CD4-positive, alpha-beta T cell treated with Interleukin-6 at 100 ng/mL for 8 hours (primary cell): ENCODE measurements at places on chromosomes 7 and 10.

DNA sequence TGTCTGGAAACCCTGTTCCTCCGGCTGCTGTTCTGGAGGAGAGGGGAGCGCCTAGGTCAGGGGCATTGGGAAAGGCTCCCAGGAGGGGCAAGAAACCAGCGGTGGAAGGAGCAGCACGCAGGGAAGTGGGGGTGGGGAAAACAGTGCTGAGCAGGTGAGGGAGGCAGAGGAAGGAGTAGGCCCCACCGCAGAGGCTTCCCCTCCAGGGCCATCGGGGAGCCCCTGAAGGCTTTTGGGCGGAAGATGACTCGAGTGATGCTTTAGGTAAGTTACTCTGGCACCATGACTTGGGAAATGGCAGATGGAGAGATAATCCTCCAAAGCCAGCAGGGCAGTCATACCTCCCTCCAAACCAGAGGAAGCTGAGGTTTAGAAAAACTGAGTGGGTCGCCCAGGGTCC, 106.5 kb upstream of the ANLN start:
- peak; percentile 17 for DNase-seq

- no peak for DNase-seq
Observed at GRCh38 chr10:27399871-27400270, 104.2 kb upstream of the RAB18 start.

DNA sequence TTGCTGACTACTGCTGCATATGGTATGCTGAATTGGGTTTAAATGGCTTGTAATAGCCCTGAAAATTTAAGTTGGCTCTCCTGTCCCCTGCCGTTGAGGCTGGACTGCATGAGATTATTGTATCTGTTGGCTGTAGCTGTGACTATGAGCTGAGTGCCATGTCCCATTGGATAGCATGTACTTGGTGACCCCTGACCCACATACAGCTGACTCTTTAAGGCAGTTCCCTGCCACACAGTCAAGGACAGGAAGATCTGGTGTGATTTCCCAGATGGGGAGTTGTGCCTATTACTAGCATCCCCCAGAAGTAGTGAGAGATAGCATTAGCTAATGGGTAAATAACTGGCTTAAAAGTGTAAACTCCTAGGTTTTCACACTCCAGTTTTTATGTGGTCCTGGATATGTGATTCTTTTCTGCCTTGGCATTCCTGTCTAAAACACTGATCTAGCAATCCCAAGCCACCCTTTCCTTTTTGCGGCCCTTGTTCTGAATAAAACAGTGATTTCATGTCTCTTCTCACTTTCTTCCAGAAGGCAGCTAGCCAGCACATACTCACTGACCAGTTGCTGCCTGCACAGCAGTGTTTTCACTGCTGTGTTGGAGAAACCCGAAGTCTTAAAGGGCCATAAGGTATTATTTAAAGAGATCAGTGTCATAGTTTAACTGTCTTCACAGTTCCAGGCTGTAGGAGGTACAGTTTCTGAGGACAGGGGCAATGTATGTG, 35.9 kb downstream of the LRRC4 start:
- no peak for DNase-seq

DNA sequence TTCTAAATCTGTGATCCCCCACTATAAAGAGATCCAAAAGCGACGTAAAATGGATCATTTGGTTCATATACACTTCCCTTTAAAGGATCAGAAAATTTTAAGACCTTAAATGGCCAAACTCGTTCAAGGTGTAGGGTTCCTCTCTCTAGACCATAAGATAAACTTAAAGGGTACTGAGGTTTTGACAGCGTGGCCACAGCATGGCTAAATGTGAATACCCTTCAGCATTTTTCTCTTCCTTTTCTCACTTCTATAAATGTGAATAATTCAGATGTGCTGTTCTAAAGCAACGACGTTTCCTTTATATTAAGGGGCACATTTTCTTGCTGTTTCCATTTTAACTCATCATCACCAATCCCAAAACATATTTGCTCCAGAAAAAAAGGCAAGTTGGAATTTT, 5.2 kb downstream of the ZCWPW1 start:
- no peak for DNase-seq

DNA sequence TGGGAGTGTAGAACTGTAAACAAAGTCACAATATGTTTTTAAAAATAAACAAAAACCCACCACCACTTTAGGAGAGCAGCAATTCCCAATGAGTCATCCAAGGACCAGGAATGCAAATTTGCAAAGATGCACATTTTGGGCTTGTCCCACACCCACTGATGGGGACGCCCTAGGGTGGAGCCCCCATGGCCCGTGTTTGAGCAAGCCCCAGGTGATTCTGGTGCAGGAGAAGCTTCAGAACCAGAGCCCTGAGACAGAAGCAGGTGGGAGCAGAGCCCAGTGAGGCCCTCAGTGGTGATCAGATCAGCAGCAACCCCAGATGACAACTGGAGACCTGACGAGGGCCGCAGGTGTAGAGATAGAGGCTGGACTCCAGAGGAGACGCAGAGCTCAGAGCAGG, 55.1 kb upstream of the PFKP start:
- DNase-seq = no peak

GRCh38 chr7:110442381-110442837, 648.5 kb upstream of the LRRN3 start:
- DNase-seq = no peak

DNA sequence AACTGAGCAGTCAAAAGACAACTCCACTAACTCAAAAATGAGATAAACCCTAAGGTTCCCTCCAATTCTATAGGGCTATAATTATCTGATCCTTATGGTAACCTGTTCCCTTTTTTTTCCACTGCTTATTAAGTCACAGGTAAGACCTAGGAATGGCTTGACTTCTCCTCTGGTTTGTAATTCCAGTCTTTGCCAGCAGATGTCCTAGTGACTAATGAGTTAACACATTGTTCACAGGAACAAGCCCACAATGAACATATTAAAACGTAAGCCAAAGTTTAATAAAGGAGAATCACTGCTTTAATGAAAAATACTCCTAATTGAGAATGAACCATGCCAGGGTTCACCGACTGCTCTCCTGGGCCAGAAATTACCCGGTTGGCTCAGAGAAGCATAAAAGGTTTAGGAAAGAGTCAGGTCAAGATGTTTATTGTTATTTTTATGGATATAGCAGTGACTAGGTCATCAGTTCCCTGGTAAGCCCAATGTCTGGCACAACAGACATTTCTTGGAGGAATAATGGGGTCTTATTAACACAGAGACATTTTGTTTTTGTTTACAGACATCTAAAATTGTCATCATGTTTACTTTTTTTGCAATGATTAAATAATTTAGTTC, 120.1 kb downstream of the ELAPOR2 start:
- DNase-seq = peak; percentile 46

DNA sequence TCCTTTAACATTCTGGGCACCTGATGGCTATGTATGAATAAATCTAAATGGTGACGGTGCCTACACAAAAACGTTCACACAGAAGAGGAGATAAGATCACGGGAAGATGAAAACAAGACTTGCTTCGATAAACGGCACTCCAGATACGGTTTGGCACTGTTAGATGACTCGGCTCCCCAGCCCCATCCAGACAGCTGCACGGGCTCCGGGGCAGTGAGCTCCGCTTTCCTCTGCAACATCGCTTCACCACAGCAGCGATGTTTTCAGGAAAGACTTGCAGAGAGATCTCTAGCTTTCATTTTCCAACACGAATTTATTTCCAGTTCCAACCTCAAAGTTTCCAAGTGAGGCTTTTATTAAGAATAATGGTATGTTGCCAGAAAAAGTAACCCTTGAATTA, 132.1 kb downstream of the KLF6 start:
- DNase-seq = no peak

GRCh38 chr10:114215033-114215432, 24.0 kb upstream of the VWA2 start:
- DNase-seq = no peak

GRCh38 chr7:107020400-107020799, 24.1 kb upstream of the PRKAR2B start:
- no peak for DNase-seq

GRCh38 chr10:48594371-48594770, 10.5 kb downstream of the ARHGAP22 start:
- DNase-seq = no peak

- no peak for DNase-seq
Observed at GRCh38 chr10:34813626-34814222, 1.4 kb downstream of the PARD3 start.

GRCh38 chr10:71323407-71323806, 4.3 kb downstream of the SLC29A3 start:
- DNase-seq = no peak

- DNase-seq = no peak
Observed at GRCh38 chr7:93307943-93308342, 75.8 kb downstream of the VPS50 start.
